ENCODE measurements at places on chromosomes 6 and 20.

- DNase-seq, result no peak
Measured at GRCh38 chr6:160735523-160735922, 33.5 kb downstream of the PLG start.

DNA sequence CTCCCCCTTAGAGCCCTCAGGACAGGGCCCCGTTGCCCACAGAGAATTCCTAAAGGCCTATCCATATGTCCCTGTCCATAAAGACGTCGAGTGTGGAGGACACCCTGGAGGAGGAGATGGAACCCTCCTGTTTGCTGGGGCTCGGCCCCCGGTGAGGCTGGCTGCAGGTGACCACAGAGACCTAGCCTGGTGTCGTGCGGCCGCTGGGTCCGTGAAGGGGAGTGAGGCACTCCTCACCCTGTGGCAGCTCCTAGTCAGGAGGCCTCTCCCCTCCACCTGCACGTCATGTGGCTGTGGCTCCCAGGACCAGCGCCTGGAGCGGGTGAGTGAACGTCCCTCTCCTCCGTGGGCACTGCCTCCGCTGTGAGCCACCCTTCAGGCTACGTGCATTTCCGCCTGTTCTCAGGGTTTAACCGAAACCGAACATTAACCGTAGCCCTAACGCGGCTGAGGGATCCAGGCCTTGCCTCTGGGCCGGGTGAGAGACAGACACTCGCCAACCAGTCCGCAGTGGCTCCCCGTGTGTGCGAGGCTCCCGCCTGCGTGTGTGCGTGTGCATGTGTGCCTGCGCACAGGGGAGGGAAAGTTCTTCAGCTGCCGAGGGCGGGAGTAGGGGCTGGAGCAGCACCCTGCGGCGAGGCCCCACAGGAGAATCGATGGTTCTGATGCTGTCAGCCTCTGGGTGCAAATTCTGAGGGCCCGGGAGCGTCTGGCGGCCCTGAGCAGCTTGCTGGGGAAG is 5.9 kb upstream of the TCEA2 start:
- no peak for DNase-seq

GRCh38 chr6:22411376-22412105 is 114.7 kb upstream of the PRL start:
- no peak for DNase-seq

DNA sequence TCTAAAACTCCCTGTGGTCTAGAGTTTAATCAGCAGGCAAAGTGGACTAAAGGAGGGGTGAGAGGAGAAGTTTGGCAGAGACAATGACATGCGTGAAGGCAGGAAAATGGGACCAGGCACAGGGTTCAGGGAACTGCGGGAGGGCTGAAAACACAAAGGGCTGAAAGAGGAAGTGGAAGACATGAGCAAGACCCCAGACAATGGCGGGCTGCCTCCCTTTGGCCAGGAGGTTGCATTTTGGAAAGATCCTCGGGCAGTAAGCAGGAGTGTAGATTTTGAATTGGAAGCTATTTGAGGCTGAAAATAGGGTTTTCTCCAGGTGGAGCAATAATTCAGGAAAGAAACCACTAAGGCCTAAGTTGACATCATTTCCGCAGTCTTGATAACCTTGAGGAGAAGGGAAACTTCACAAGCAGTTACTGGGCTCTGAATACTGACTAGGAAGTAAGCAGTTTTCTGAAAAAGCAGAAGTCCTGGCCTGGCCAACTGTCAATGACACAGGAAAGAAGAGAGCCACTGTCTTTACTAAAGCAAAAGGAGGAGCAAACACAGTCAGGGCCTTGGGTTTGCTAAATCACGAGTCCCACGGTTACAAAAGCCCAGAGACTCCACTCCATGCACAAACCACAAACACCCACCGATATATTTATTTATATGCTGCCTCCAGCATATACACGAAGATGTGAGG is 3.4 kb downstream of the LY86 start:
- DNase-seq, result no peak

GRCh38 chr6:108744996-108745395 is 103.2 kb upstream of the ARMC2 start:
- DNase-seq, result no peak

DNA sequence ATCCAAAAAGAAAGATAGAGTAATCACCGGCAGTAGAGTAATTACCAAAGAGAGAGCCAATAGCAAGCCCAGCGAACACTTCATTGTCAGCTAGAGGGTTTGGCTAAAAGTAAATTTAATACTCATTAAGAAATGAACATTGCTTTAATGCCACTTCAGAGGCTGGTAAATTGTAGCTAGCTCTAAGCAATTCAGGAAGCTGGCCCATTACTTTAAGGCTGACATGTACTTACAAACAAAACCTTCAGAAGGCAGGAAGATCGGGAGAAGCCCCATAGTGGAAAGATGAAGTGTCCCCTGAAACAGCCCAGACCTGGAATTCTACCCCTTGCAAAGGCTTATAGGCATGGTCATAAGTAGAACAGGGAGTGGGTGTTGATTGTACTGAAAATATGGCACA is 396.6 kb upstream of the ID4 start:
- DNase-seq, result no peak

GRCh38 chr6:111462770-111463391 is 20.1 kb downstream of the REV3L start:
- no peak for DNase-seq

- DNase-seq, result peak; percentile 53
Measured at GRCh38 chr6:30357678-30358540, 13.0 kb downstream of the RPP21 start.

GRCh38 chr20:4725263-4725550 is 3.5 kb downstream of the PRND start:
- no peak for DNase-seq

GRCh38 chr6:17278289-17279063 is 2.7 kb upstream of the RBM24 start:
- no peak for DNase-seq

GRCh38 chr6:16301511-16301910 is 63.1 kb downstream of the GMPR start:
- no peak for DNase-seq

DNA sequence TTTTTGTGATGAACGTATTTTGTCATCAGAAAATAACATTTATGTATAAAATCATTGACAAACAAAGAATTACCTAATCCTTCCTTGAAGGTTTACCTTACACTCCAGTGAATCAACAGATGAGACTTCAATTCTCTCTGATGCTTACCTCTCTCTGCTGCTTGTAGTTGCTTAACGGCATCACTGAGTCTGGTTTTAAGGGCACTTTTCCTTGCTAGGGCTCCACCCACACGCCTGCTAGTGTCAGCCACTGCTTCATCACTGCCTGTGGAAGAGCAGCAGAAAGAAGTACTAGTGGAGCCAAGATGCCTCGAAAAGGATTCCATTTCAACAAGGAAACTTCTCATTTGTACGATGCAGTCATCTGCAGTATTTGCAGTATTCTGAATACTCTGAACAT is 63.0 kb downstream of the FAM229B start:
- no peak for DNase-seq

- DNase-seq, result no peak
Measured at GRCh38 chr6:131995917-131996316, 44.7 kb upstream of the CCN2 start.

DNA sequence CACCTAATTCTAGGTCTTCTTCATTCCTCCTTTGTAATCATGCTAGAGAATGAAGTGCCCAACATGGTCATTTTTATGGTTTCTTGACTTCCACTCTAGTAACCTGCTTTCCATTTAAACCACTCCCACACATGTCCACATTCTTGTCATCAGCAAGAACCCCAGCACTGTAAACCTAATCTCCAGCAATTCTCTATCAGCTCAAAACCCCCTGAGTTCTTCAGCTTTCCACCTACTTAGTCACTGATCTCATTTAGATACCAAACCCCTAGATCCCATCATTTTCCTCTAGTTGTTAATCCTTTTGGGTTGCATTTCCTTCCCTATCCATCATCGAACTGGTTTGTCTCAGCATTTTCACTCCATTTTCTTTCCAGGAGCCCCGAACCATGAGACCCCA is 49.7 kb downstream of the GOPC start:
- DNase-seq, result no peak

DNA sequence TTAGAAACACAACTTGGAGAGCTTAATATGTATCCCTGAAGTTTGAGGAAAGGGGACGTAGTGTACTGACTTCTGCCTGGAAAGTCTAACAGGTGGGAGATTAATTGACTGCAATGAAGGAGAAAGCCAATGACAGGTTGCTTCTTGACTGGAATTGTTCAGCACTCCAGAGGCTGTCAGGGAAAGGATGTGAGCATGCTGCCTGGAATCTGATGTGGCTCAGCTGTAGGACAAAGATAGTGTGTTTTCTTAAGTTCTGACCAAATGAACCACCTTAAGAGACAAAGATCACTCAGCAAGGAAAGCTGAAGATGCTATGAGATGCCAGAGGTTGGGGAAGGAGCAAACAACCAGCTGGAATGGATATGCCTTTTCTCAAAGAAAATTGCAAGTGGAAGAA is 185.8 kb downstream of the PHF3 start:
- DNase-seq, result no peak

GRCh38 chr6:69026715-69027114 is 391.6 kb downstream of the ADGRB3 start:
- DNase-seq, result no peak

DNA sequence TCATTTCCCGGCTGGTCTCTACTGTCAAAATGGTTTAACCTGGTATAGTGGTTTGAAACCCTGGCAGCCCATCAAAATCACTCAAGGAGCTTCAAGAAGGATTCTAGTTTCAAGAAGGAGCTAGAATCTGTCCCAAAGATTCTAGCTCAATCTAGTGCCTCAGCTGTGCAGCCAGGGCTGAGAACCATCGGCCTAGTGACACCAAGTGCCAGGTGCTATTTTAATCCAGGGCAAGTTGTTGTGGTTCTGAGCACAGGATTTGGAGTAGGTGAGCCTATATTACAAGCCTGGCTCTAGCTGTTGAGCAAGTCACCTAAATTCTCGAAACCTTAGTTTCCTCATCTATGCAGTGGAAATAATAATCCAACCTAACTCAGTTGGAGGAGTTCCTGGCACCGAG is 3.7 kb downstream of the MOCS1 start:
- no peak for DNase-seq

DNA sequence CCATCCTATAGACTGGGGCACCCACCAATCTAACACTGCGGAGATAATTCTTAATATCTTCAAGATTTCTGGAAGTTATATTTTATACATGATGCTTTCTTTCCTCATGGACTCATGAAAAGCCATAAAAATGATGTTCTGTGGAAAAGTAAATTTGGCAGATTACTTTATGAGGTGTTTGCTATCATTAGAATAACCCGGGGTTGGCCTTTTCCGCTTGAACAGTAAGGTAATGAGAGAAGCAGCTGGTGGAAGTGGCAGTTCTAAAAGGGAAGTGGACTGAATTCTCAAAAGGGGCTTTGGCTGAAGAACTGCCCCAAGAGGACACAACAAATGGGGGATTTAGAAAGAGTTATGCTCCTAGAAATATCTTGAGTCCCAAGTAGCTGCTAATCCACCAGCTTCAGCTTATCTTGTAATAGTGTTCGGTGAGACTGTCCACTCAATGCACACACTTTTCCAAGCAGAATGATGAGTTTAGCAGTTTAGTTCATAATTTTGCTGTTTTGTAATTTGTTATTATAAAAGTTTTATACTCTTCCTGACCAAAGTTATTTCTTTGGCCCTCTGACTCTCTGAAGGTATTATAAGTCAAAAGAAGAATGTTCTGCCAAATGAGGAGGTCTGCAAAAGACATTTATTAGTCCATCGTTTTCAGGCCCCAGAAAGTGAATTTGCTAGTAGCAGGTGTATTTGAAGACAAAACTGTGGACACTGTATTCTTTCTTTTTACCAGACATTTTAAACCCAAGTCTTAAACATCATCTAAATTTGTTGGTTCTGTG is 2.9 kb downstream of the ISM1 start:
- no peak for DNase-seq

GRCh38 chr6:113048741-113049140 is 701.6 kb downstream of the RFPL4B start:
- DNase-seq, result no peak

DNA sequence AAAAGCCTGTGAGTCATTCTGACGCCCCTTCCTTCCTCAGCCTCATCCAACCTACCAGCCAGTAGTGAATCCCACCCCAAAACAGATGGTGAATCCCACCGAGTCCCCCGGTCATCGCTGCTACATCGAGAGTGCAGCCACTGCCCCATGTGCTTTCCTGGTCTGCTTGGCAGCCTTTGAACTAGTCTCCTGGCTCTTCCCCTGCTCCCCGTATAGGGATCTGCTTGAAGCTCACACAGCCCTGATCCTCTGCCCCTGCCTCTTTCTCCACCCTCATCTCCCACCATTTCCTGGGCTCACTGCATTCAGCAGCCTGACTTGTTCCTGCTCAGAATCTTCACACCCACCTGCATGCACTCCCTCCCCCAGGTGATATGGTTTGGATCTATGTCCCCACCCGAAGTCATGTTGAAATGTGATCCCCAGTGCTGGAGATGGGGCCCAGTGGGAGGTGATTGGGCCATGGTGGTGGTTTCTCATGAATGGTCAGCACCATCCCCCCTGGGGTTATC is 14.6 kb downstream of the SYNJ2 start:
- DNase-seq, result no peak

DNA sequence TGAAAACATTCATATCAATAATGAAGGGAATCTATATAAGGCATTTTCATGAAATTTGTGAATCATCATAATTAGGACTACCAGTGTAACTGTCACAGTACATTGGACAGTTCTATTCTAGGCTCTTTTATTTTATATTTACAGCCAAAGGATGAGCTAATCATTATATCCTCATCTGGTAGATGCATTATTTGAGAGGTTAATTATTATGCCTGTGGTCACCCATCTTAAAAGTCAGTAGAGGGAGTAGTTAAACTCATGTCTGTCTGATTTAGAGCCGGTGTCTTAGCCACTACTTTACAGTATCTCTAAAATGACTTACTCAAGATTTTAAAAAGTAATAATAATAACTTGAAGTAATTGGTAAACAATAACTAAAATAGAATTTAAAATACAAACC is 899.3 kb upstream of the MAP3K7 start:
- DNase-seq, result no peak

- DNase-seq, result no peak
Measured at GRCh38 chr20:34636648-34637047, 40.2 kb downstream of the PIGU start.

GRCh38 chr6:32047084-32047478 is 8.9 kb downstream of the CYP21A2 start:
- no peak for DNase-seq

- no peak for DNase-seq
Measured at GRCh38 chr20:38520261-38520660, 47.6 kb downstream of the RALGAPB start.

- no peak for DNase-seq
Measured at GRCh38 chr20:19583532-19584175, 174.4 kb upstream of the RIN2 start.

Measured in left renal cortex interstitium (tissue), 4 donors.